Fibroblast of upper back skin (primary cell): ENCODE measurements at places on chromosomes 6 and 20.

GRCh38 chr6:41818271-41819054 is 31.0 kb downstream of the TOMM6 start:
- no peak for DNase-seq

- no peak for DNase-seq
Measured at GRCh38 chr6:122223251-122223650, 176.2 kb upstream of the HSF2 start.

GRCh38 chr6:105832313-105832761 is 253.8 kb upstream of the PRDM1 start:
- no peak for DNase-seq

DNA sequence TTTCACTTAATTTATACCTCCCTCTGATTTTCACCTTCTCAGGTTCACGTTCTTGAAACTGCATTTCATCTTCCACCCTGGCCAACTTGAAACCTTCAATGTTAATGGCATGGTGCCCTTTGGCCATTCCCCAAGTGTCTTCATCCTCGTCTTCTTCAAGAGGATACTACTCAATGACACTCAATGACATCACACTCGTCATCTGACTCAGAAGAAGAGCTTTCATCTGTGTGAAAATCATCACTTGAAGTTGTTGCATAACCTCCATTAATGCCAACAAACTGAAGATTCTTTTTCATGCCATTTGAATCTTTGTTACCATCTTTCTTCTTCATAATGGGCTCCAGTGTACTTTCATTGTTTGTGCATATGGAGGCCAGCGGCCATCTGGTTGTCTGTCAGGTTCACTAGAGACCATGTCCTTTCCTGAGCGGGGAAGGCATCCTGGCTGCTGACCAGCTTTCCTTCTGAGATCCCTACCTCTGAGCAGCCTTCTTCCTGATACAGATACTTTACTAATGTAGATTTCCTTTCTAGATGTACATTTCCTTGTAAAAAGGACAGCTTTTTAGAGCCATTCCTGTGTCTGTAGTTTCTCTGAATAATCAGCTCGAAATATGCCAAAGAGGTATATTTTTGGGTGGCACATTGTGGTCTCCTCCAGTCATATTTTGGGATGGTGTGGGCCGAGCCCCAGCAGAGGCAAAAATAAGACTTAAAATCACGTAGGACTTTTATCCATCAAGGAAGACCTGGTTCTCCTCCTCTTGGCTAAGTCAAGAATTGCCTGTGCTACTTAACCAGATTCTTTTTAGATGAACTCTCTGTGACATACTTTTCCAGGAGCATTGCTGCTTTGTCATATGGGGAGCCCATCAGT is 21.3 kb downstream of the TRMT6 start:
- DNase-seq: no peak

DNA sequence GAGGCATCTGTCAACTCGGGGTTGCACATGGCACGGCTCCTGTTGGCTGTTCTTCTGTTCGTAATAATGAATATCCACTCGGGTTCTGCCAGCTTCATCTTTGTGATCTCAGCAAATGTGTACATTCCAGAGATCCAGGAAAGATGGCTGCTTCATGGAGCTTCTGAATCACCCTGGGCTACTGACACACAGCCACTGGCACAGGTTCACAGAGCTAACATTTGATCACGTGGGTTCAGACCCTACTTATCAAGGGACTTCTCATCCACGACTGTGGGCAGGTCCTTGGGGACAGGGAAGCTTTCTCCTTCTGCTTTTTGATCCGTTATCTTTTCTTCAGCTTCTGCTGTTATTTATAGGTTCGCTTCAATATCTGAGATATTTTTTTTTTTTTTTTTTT is 18.1 kb downstream of the PPP1R3G start:
- no peak for DNase-seq

DNA sequence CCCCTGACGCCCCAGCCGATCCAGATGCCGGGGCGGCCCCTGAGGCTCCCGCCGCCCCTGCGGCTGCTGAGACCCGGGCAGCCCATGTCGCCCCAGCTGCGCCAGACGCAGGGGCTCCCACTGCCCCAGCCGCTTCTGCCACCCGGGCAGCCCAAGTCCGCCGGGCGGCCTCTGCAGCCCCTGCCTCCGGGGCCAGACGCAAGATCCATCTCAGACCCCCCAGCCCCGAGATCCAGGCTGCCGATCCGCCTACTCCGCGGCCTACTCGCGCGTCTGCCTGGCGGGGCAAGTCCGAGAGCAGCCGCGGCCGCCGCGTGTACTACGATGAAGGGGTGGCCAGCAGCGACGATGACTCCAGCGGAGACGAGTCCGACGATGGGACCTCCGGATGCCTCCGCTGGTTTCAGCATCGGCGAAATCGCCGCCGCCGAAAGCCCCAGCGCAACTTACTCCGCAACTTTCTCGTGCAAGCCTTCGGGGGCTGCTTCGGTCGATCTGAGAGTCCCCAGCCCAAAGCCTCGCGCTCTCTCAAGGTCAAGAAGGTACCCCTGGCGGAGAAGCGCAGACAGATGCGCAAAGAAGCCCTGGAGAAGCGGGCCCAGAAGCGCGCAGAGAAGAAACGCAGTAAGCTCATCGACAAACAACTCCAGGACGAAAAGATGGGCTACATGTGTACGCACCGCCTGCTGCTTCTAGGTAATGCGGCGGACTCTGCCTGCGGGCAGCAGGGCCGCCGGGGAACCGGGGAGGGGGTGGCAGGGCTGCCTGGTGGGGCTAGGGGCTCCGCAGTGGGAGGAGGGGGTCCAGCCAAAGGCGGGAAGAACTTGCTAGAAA is 2.3 kb downstream of the GNAS start:
- DNase-seq: no peak

GRCh38 chr20:57953638-57954037 is 243.8 kb upstream of the PMEPA1 start:
- peak; percentile 53 for DNase-seq

- no peak for DNase-seq
Measured at GRCh38 chr6:108702106-108702851, 141.6 kb downstream of the FOXO3 start.

- DNase-seq: no peak
Measured at GRCh38 chr6:130138116-130138908, 84.4 kb downstream of the SAMD3 start.

GRCh38 chr6:121439926-121440325 is 4.5 kb downstream of the GJA1 start:
- DNase-seq: no peak

DNA sequence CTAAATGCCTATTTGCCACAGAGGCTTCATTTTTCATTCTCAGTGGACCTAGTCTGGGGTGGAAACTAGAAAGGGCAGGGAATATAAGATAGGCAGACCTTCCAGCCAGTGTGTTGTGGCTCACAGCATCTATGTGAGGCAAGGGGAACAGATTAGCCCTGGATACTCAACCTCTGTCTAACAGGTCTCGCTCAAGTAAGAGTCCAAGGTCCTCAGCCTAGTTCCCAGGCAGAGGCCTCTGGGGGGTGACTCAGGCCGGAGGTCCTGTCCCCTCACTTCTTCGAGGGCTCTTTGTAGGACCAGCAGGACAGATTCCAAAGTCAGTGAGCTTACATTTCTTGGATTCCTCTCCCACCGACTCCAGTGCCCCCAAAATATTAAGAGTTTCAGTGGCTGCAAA is 106.6 kb downstream of the ZMYND8 start:
- DNase-seq: no peak

DNA sequence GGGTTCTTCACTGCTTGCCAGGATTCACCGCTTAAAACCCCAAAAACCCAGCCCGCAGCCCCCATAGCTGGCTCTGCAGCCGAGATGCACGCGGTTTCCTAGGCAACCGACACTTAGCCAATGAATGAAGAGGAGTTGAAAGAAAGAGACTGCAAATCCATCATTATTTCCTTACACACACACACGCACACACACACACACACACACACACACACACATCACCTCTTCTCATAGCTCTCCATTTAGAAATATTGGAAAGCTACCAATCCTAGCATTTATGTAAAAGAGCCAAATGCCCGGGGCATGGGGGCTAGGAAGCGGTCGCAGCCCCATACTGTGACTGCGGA is 3.4 kb upstream of the TUBB2B start:
- peak; percentile 61 for DNase-seq

GRCh38 chr6:164099269-164099865 is 684.8 kb downstream of the QKI start:
- DNase-seq: no peak

DNA sequence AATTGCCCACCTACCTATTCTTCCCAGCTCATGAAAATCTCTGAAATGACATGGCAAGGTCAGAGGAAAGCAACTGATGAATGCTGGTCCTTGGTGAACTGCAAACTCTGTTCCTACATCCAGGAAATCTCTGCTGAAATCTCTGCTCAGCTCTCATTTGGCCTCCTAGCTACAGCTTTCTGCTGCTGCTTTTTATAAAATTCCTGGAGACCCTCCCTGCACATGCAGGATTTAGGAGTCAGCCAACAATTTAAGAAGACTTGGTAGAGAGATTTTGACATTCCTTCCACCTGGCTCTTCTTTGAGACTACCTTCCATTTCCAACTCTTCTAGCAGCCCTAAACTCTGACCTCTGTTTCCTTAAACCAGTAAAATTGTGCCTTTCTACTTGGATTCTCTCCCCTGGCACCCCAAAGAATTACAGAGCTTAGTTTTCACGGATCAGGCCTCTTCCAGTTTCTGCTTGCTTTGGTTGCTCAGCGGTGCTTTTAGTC is 55.5 kb downstream of the PDE7B start:
- peak; percentile 20 for DNase-seq

GRCh38 chr20:33064572-33065287 is 11.0 kb downstream of the BPIFB3 start:
- DNase-seq: no peak

DNA sequence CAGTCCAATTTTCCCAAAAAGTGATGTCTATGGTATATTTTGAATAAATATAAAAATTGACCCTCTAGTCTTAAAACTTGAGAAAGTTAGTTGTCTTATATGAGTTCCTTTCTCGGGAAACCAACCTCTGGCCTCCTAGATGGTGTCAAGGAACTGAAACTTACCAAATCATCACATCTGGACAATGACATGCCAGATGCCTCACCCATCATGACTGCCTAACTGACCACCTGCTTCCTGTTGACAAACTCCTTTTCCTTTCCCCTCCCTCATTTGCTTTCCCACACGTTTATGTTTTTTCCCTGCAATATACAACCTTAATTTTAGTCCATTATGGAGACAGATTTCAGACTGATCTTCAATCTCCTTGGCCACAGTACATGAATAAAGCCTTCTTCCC is 731.0 kb downstream of the EPHA7 start:
- DNase-seq: no peak

GRCh38 chr20:47506850-47507249 is 5.2 kb downstream of the NCOA3 start:
- no peak for DNase-seq

- DNase-seq: no peak
Measured at GRCh38 chr6:162363757-162364156, 363.8 kb downstream of the PRKN start.

DNA sequence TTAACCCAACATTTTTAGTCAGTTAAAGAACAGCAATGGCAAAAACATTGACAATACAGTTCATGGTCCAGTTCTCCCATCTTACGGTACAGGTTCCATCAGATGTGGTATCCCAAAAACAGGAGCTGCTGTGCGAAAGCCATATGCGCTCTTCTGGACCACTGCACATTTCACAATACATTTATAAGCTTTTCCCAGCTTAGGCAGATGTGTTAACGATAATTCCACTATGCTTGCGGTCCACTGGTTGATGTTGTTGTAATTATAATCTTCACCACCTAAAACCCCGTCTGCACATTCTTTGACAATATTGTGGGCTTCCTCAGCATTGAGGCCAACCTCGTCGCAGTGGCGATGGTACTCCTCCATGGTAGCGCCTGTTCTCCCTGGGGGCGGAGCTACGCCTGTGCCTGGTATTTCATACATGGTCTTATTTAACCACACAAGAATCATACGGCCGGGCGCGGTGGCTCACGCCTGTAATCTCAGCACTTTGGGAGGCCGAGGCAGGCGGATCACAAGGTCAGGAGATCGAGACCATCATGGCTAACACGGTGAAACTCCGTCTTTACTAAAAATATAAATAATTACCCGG is 52.0 kb downstream of the BFSP1 start:
- DNase-seq: no peak

- DNase-seq: no peak
Measured at GRCh38 chr6:108850669-108851465, 2.6 kb downstream of the ARMC2 start.

DNA sequence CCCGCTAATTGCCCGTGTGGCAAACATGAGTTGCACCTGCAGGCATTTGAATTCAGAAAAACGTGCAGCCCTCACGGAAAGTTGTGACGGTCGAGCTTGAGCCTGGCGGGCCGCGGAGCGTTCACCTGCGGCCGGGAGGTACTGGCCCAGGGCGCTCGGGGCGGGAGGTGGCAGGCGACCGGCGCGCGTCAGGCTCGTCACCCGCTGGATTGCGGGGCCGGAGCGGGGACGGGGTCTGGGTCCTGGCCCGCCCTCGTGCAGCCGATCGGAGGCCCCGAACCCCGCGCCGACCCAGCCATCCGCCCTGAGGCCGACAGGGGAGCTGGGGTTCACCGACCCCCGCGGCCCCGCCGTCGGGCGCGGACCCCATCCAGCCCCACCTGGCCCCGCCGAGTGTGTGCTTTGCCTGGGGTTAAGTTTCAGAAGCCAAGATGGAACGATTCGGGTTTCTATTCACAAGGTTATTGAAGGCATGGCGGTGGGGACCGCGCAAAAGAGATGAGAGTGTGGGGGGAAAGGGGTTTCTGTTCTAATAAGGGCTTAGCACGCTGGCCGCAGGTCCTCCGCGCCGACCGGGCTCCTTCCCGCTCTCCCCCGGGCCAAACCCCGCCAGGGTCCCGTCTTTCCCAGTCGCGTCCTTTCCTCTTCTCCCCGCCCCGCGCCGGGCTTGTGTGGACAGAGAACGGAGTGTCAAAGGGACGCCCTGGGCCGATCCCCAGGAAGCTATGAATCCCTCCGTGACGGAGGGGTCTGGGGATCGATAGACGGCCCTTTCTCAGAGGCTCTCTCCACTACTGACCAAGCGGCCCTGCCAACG is 1.6 kb upstream of the HEY2 start:
- DNase-seq: no peak

DNA sequence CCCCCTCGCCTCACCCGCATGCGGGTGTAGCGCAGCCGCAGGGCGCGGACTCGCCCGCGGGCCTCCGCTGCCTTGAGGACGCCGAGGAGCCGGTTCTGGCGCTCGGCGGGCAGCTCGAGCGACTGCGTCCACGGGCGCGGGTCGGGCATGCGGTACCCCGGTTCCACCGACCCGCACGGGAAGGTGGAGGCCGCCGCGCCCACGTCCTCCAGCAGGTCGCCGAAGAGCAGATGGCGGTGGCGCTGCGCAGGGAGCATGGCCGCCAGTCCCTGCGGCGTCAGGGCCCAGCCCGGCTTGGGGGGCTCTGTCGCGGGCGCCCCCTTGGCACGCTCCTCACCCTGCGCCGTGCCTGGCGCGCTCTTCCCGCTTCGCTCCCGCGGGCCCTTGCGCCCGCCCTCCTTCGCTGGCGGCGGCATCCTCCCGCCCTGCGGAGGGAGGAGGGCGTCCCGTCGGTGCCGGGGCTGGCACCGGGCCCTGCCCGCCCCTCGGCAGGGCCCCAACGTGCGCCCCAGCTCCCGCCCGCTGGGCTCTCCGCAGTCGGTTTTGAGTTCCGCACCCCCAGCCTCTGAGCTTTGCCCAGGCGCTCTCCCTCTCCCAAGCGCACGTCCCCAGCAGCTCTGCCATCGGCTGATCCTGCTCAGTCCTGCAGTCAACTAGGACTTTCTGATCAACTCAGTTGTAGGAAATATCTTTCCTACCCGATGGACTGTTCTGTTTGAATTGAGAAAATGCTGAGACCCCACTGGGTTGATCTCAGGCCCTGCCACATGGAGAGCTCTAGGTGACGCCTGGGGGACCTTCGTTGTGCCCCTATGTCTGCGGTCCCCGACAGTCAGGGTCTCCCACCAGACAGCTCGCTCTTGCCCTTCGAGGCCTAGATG is at the start of gene LKAAEAR1:
LKAAEAR1 (minus strand) TSS at position 595 of the 881 bp plus-strand sequence; CDS start at position 416, 179 bp downstream.
- DNase-seq: no peak
